ENCODE measurements at places on chromosomes 12 and 14.
A peak's percentile ranks its signal among the peaks of the same experiment; 100 is the strongest.

DNA sequence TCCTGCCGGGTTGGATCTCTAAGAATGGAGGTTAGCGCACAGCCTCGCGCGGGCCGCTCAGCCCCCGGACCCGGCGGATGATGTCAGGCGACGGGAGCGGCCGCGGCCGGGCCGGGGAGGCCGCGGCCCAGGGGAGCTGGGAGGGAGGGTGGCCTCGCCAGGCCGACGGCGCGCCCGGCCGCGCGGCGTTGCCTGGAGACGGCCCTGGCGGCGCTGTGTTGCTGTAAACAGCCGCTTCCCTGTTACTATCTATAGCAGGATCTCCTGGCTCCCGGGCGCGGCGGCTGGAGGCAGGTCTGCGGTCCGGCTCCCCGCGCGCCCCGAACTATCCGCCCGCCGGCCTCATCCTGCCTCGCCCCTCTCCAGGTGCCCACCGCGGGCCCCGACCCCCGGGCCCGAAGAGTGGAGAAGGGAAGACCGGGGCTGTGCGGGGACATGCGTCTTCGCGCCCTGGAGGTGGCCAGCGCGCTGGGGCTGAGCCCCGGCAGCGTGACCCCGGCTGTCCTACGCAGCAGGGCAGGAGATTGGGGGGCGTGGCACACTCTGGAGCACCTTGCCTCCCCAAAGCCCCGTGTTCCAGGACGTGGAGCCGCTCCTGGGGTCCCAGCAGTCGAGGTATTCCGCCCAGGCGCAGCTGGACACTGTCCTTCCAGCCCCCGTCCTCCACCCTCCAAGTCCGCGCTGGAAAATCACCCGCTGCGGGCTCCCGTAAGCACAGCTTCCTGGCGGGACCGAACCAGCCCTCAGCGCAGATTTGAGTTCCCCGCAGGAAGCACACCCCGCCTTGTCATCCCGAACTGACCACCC lies 1.4 kb upstream of the FOS start:
- no peaks in the 10 kb centered on the region for H3K27me3 ChIP-seq
- H3K36me3 ChIP-seq, result peaks cover 4% of the 10 kb centered on the region
- H3K4me1 ChIP-seq, result peaks cover 71% of the 10 kb centered on the region
- peak overlapping the region; percentile 97 for H3K27ac ChIP-seq

DNA sequence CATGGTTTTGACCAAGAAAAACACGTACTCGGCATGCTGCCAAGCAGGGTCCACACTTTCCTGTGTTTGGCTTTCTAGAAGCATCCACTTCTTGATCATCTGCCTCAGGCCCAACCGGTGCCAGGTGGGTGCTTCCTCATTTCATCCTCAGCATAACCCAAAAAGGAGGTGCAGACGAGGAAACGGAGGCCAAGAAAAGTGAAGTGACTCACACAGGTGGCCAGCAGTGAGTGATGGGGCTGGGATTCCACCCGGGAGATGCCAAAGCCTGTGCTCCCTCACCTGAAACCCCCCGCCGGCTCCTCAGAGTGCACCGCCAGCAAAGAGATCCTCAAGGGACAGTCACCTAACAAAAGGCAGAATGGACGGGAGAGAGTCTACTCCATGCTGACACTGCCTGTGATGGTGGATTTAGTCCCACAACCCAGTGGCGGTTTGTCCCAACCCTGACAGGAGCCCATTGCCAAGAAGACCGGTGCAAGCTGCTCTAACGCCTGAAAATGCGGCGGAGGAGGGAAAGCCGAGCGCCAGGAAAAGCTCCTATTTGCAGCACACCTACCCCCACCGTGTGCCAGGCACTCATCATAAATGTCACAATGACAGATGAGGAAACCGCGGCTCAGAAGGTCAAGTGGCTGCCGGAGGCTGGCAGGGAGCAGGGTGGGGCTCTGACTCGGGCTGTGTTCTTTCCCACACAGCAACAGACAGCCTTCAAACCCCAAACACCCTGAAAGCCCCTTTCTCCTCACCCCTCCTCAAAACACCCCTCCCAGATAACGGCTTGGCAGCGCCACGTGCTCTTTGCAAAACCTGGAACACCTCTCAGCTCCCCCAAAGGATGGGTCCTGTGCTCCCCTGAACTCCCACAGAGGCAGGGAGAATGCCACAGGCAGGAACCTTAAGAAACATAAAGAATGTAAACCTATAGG lies 18.8 kb downstream of the BCL11B start:
- peaks cover 81% of the 10 kb centered on the region for H3K27me3 ChIP-seq
- H3K36me3 ChIP-seq, result no peaks in the 10 kb centered on the region
- DNase-seq, result no peak
- no peak overlapping the region for H3K4me3 ChIP-seq

GRCh38 chr14:33527023-33527634 lies 423.7 kb downstream of the EGLN3 start:
- no peak for DNase-seq
- no peaks in the 10 kb centered on the region for H3K36me3 ChIP-seq
- H3K27me3 ChIP-seq, result no peaks in the 10 kb centered on the region
- H3K4me1 ChIP-seq, result no peaks in the 10 kb centered on the region

DNA sequence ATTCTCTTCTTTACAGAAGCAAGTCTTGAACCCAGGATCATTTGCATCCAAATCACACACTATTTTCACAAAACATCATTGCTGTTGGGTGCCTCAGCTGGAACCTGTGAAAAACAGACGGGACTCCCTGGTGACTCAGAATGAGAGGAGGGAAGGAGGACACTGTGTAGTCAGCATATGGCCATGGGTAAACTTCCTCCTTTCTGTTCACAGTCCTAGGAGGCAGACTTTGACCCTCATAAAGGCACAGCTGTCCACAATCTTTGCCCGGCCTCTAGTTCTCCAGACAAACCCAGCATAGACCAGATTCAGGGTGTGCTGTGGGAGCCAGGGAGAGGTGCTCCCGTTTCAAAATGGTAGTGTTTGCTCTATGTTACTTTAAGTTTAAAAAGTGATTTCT lies 62.0 kb downstream of the DYRK2 start:
- DNase-seq, result peak; percentile 22
- no peak overlapping the region for H3K4me3 ChIP-seq
- H3K36me3 ChIP-seq, result no peaks in the 10 kb centered on the region
- no peak overlapping the region for H3K27ac ChIP-seq

DNA sequence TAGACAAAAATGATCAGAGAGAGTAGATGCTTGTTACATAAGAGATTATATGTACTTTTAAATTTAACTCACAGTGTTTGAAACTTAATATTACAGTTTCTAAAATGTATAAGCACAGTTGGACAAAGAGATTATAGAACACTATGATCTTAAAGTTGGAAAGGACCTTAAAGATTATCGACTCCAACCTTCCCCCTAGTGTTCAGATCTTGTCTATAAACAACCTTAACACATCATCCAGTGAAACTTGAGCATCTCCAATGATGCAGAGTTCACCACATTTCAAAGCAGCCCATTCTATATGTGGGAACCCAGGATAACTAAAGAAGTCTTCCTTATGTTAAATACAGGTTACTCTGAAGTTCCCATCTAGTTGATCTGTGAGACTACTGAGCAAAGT lies 480.8 kb downstream of the RMST start:
- no peak for DNase-seq
- H3K4me1 ChIP-seq, result no peaks in the 10 kb centered on the region
- no peaks in the 10 kb centered on the region for H3K36me3 ChIP-seq
- H3K27ac ChIP-seq, result no peak overlapping the region
- no peak overlapping the region for H3K4me3 ChIP-seq

DNA sequence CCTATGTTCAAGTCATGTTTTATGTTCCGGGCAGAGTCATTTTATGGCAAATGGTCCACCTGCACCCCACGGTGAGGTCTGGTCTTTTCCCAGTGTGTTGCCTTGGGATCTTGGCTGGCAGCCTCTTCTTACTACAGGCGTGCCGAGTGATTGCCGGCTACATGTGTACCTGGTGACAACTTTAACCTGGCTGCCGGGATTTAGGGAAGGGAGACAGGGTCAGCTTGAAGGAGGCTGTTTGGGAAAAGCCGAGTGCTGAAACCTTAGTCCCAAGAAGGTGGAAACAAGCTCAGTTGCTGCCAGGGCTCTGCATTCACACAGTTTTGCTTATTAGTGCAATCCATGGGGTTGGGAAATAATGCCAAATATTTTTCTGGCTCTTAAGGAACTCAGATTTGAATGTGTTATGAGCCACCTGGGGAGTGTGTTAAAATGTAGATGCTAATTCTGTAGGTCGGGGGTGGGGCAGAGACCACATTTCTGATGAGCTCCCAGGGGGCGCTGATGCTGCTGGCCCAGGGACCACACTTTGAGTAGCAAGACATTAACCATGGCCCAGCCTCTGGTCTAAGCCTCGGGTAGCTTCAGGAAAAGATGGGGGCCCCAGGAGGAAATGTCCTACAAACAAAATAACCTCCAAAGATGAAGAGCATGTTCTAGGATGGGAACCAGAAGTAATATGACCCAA lies 179.6 kb downstream of the TBX5 start:
- H3K4me1 ChIP-seq, result no peaks in the 10 kb centered on the region
- peaks cover 12% of the 10 kb centered on the region for H3K27me3 ChIP-seq
- no peak overlapping the region for H3K4me3 ChIP-seq
- no peak overlapping the region for H3K27ac ChIP-seq

GRCh38 chr12:61870658-61871484 lies 389.3 kb upstream of the USP15 start:
- peak overlapping the region; percentile 39 for H3K27ac ChIP-seq
- no peak overlapping the region for H3K4me3 ChIP-seq
- H3K4me1 ChIP-seq, result peaks cover 11% of the 10 kb centered on the region
- peak; percentile 92 for DNase-seq
- H3K27me3 ChIP-seq, result no peaks in the 10 kb centered on the region
- no peaks in the 10 kb centered on the region for H3K36me3 ChIP-seq

DNA sequence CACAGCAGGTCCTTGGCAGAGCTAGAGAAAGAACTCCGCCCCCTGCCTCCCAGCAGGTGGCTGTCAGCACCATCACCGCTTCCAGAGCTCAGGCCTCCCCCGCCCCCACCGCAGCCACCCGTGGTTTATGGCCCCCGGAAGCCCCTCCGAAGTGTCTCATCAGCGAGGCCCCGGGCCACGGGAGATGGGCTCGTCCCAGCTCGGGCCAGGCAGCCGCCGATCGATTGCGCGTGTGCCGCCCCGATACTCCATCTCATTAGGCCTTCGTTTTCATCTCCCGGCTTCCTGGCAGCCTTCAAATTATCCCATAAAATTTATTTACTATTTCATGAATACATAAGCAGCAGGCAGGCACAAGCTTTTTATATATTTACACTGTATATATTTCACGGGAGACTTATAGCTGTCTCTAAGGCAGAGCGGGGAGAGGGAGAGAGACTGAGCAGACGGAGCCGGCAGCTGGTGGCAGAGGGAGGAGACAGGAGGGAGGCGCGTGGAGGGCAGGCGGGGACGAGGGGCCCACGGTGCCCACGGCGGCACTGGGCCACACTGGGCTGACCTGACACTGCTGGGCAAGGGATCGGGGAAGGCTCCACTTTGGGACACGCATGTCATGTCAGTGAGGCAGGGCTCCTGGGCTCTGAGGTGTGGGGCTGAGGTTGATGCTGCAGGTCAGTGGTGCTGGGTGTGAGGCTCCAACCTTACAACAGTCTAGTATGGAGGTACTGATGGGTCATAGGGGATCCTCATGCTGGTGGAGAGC lies 241.2 kb downstream of the RBM19 start:
- no peaks in the 10 kb centered on the region for H3K4me1 ChIP-seq
- no peak overlapping the region for H3K4me3 ChIP-seq
- no peaks in the 10 kb centered on the region for H3K36me3 ChIP-seq
- H3K27ac ChIP-seq, result no peak overlapping the region
- DNase-seq, result no peak

- no peaks in the 10 kb centered on the region for H3K36me3 ChIP-seq
- H3K27ac ChIP-seq, result no peak overlapping the region
- no peak for DNase-seq
- no peaks in the 10 kb centered on the region for H3K4me1 ChIP-seq
These were observed 20.7 kb downstream of the SLC7A7 start for GRCh38 chr14:22794551-22794951.
